ENCODE measurements at places on chromosomes 7 and 10.

DNA sequence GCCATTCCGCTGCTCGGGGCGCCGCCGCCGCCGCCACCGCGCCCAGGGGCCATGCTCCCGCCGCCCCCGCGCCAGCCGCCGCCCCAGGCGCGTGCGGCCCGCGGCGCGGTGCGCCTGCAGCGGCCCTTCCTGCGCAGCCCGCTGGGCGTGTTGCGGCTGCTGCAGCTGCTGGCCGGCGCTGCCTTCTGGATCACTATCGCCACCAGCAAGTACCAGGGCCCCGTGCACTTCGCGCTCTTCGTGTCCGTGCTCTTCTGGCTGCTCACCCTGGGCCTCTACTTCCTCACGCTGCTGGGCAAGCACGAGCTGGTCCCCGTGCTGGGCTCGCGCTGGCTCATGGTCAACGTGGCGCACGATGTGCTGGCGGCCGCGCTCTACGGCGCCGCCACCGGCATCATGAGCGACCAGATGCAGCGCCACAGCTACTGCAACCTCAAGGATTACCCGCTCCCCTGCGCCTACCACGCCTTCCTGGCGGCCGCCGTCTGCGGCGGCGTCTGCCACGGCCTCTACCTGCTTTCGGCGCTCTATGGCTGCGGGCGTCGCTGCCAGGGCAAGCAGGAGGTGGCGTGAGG is 383 bp downstream of the MARVELD1 start:
- no peak for DNase-seq

DNA sequence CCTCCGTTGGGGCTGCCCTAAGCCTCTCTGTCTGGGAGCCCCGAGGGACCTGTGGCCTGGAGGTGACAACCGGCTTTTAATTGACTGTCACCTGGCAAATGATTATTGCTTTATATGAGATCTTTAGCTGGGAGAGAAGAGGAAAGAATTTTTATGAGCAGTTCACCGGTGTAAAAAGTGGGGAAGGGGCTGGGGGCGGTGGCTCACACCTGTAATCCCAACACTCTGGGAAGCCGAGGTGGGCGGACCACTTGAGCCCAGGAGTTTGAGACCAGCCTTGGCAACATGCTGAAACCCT is 2.6 kb upstream of the COX19 start:
- no peak for DNase-seq

- DNase-seq: peak; percentile 59
Observed at GRCh38 chr7:131279044-131279443, 48.6 kb upstream of the MKLN1 start.

DNA sequence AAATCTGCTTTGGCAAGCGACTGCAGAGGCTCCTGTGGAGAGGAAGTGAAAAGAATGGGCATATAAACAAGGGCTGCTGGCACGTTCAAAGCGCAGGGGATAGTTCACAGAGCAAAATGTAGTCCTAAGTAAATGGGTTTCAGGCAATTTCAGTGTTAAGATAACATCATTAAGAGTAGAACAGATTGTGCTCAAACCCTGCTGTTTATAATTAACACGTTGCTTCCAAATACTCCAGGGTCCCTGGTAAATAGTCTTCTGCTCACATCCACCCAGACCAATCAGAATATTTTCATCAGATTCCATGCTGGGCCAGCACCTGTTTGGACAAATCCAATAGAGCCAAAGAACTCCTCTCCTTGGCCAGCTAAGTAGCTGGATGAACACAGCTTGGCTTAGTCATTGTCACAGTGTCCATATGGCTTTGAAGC is 81.4 kb downstream of the ORC5 start:
- no peak for DNase-seq

DNA sequence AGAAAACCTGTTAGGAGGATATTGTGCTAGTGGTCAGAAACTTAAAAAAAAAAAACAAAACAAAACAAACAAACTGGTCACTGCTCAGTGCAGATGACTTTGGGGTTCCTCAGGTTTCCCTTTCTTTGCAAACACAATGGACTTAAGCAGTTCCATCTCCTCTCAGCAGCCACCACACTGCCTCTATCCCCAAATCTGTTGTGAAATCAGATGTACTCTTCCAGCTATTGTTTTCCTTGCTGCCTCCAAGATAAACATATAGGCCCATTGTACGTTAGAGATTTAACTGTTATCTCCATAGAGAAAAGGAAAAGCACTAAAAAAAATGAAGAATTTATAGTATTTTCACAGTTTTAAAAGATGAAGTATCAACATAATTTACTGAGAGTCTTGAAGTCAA is 147.1 kb downstream of the MPP7 start:
- no peak for DNase-seq

DNA sequence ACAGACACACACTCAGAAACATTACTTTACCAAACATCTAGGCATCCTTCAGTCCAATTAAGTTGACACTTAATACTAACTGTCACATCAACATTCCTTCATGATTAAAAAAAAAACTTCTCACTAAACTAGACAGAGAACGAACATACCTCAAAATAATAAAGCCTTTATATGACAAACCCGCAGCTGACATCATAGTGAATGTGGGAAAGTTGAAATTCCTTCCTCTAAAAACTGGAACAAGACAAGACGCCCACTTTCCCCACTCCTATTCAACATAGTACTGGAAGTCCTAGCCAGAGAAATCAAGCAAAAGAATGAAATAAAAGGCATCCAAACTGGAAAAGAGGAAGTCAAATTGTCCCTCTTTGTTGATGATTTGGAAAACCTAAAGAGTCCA is 96.9 kb upstream of the PPP1R9A start:
- DNase-seq: peak; percentile 31

DNA sequence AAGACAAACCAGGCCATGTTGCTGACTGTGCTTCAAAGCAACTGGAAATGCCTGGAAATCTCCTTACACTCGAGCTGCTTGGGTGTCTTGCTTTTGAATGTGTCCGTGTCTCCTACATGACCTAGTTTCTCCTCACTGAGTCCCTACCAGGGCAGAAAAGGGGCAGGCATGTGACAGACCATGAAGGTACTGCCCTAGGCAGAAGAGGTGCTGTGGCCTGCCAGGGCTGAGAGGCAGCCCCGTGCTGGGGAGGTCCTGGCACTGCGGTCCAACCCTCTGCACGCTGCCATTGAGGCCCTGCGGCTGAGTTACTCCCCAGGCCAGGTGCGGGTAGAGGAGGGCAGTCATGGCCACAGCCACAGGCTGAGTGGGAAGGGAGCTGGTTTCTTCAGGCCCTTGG is 159.3 kb downstream of the LYZL1 start:
- no peak for DNase-seq

DNA sequence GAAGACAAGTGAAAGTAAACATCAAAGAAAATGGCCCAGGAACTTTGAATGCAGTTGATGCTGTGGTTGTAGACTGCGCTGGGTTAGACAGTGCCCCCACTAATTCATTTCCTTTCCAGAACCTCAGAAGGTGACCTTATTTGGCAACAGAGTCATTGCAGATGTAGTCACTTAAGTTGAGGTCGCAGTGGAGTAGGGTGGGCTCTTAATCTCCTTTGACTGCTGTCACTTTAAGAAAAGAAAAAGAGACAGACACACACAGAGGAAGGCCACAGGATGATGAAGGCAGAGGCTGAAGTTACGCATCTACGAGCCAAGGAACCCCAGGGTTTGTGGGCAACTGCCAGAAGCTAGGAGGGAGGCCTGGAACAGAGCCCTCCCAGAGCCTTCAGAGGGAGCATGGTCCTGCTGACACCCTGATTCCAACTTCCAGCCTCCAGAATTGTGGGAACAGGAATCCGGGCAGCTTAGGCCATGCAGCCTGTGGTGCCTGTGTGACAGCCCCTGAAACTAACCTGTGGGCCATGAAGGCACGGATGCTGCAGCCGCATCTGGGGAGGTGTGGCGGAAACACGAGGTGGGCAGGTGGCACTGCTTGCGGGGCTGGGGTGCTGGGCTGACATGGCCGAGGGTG is 107.6 kb downstream of the PRKAG2 start:
- DNase-seq: no peak

- DNase-seq: no peak
Observed at GRCh38 chr10:13437026-13437555, 89.0 kb upstream of the SEPHS1 start.

DNA sequence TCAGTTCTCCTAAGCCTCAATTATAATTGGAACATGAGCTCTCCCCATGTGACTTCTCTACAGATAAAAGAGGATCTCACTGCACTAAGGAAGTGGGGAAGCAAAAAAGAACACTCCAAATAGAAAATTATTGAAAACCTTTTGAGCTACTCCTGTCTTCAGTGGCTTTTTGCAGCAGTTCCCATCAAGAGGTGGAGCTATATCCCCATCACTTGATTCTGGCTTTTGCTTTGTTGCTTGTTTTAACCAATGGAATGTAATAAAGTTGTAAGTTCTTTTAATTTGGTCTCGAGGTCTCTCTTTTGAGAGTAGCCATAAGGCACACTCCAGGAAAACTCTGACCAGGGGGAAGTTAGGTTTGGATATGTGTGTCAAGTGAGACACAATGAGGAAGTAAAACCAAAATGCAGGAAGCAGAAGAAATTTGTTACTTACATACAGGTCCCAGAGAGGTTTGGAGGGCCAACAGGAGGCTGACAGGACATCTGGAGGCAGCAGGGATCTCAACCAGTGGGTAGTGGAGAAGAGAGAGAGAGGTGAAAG is 569.4 kb downstream of the HTR7 start:
- DNase-seq: no peak

GRCh38 chr7:158371856-158372255 is 215.8 kb downstream of the PTPRN2 start:
- no peak for DNase-seq

GRCh38 chr7:33076737-33077136 is 14.2 kb upstream of the NT5C3A start:
- no peak for DNase-seq

DNA sequence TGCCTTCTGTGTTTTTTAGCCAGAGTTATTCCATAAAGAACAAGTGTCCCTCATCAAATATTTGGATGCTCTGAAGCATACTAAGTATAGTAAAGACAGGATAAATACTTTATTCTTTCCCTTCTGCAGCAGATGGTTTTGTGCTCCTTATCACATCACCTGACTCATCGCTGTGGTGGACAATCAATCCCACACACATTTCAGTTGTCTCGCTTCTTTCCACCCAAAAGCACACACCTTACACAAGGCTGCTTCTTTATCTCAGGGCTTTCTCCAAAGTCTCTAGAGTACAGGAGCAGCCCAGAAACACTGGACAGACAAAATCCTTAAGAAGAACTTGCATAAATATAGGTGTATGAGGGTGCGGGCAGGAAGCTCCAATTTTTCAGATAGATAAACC is 43.4 kb downstream of the IGF2BP3 start:
- DNase-seq: peak; percentile 13

DNA sequence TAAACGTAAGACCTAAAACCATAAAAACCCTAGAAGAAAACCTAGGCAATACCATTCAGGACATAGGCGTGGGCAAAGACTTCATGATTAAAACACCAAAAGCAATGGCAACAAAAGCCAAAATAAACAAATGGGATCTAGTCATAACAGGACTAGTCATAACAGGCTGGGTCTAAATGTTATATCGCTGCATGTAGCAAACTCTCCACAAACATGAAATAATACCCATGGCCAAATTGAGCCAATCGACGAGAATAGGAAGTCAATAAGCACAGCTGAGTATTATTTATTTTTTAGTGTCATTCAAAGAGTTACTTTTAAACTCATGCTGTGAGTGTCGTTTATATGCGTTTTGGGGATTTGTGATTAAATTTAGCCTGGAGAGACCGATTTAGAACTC is 225.1 kb downstream of the TFEC start:
- no peak for DNase-seq

DNA sequence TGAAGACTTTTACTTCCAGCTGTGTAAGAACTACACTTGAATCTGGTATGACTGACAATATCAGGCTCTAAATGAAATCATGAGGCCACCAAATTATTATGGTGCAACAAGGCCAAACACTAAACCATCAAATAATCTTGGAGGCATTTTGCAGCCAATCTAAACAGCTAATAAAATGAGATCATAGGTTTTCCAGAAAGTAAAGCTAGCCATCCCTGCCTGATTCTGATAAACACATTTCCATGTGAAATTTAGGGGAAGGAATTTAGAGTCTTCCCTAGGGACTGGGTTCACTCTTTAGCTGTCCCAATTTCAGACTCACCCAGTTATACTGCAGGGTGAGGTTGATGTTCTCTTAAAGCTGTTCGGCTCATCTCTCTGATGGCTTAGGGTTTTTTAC is 190.3 kb upstream of the TMEM196 start:
- DNase-seq: no peak

DNA sequence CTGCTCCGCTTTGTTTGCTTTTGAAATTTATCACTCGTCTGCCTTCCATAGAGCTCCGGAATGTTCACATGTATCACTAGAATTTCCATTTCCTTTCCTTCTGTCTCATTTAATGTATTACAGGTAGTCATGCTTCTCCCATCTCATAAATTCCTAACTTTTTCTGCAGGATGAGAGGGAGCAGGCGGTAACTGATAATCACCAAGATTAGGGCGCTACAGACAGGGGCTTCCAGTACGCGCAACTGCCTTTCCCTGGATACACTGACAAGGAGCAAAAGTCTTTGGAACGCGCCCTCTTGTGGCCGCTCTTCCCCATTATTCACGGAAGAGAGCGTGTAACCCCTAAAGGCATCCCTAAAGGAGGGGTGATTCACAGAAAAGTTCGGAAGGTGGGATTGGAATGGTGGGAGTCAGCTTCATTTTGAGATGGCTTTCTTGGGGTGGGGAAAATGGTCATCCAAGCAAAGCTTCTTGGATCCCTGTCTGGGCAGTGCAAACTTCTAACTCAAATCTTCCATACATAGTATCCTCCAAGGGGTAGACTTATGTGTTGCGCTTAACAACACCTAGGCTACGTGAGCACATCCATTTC is 6.5 kb downstream of the INHBA start:
- peak; percentile 76 for DNase-seq

GRCh38 chr10:23912884-23913404 is 296.0 kb upstream of the KIAA1217 start:
- no peak for DNase-seq

DNA sequence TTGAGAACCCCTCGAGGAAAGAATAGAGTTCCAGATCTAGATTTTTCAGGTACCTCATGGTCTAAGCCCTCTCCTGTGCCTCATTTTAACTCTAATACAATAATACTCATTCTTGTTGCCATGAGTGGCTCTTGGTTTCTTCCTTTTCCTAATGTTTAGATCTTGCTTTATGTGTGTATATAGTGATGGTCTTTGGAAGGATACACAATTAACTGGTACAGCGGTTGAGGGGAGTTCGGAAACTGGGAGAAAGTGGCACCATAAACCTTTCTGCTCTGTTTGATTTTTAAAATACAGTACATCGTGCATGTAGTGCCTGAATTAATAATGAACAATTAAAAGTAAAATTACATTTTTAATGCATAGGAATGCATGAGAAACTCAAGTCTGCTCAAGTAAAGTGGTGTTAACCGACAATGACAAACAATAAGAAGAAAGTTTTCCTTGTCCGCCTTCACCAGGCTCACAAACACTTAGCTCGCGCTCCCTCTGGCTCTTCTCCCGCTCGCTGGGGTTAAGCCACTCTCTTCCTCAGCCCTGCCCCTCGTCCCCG is 386 bp upstream of the EIF4EBP2 start:
- no peak for DNase-seq

All from COLO829 (cell line).